ENCODE measurements at places on chromosomes 3 and 15.

- DNase-seq = no peak
Measured at GRCh38 chr15:31930967-31931366, 99.3 kb upstream of the CHRNA7 start.

- no peak for DNase-seq
Measured at GRCh38 chr15:80936288-80937078, 53.1 kb downstream of the MESD start.

DNA sequence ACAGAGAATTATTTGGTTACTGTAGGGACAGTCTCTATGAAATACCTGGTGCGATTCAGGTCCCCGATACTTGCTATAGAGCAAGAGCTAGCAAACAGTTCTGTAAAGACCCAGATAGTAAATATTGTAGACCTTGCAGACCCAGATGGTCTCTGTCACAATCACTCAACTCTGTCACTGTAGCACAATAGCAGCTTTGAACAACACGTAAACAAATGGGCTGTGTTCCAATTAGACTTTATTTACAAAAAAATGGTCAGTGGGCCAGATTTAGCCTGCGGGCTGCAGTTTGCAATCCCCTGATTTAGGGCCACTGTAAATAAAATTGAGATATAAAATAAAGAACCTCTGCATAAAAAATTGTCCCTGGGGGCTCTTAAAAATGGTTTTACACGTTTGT is 127.7 kb downstream of the SV2B start:
- DNase-seq = no peak

GRCh38 chr3:67292356-67293121 is 294.4 kb downstream of the KBTBD8 start:
- DNase-seq = no peak

DNA sequence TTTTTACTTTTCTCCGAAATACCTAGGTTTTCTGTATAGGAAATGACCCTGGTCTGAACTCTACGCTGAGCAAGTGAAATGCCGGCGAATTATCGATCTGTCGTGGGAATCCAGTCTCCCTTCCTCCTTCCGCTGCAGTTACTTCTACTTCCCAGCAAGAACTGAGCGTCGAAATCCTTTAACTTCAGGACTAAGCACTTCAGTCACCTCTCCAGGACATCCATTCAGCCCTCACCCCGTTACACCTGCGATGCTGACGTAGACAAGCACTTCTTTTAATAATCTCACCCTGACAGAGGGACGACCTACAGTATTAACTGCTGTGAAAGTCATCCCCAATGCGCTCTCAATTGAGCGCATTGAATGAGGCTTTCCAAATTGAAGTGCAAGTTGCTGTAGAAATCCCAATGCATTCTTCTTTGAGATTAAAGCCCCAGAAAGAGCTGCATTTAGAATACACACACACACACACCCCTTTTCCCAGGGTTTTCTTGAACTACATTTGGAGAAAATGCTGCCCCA is 1.3 kb downstream of the TOP2B start:
- DNase-seq = peak; percentile 38

GRCh38 chr15:57224664-57225063 is 151.6 kb upstream of the CGNL1 start:
- DNase-seq = no peak

- DNase-seq = no peak
Measured at GRCh38 chr3:139654637-139655365, 23.0 kb downstream of the NMNAT3 start.

- no peak for DNase-seq
Measured at GRCh38 chr15:52408823-52409222, 113.2 kb upstream of the MYO5C start.

DNA sequence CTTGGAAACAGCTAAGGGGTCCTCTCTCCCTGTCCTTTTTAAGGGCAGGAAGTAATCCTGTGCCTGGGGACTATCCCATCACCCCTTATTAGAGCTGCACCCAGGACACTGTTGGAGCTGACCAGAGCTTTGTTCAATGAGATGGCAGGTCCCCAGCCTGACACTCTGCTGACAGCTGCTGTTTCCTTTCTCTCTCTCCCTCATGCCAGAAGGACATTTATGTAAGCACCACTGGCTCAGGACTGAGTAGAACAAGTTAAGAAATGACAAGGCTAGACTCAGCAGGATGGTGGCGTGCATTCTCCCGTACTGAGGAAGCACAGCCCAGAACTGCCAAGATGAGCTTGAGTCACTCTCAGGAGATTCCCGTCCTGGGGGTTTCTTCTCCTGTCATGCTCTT is 17.3 kb downstream of the GJD2 start:
- DNase-seq = no peak

GRCh38 chr3:16243706-16244490 is 20.8 kb downstream of the DPH3 start:
- peak; percentile 22 for DNase-seq

- peak; percentile 35 for DNase-seq
Measured at GRCh38 chr3:69761896-69762767, 22.9 kb downstream of the MITF start.

GRCh38 chr3:12148183-12148940 is 10.3 kb downstream of the TIMP4 start:
- no peak for DNase-seq

GRCh38 chr3:56294286-56294685 is 174.0 kb downstream of the ERC2 start:
- no peak for DNase-seq

DNA sequence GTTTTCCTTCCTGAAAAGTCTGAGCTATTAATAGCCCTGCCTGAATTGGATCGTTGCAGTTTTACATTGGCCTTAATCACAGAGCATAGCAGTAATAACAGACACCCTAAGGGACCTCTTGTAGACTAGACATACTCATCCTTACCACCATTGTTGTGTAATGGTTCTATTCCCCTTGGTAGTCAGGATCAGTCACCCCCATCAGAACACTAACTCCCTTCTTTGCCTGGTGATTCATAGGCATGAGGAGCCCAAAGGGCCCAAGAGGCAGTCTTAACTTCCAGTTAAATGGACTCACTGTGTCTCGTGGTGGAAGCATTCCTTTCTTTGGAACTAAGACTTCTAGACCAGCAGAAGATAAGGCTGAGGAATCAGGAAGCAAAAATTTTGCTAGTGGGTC is 20.2 kb downstream of the CGGBP1 start:
- DNase-seq = no peak

DNA sequence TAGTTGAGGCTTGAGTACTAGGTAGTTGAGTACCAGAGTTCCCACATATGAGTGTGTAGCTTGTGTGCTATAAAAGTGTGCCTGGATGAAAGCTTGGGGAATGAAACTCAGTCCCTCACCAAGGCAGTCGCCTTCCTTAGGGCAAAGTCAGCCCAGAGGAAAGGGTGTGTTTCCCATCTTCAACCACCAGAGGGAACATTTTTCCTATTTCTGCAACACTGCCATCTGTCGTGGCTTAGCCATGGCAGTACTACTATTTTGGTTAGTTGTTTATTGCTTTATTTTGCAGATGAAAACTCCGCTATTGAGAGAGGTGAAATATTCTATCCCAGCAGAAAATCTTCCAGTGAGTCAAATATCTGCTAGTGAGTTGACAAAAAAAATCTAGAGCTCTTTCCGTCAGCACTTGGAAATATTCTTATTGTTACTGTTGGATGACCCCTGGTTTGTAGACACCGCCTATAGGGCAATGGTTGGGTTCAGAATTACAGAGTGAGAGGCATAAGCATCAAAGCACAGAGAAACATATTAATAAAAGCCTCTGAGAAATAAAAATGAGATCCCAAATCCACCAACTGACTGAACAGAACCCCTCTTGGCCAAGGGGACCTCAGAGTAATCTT is 239.9 kb downstream of the CPNE4 start:
- DNase-seq = peak; percentile 50

GRCh38 chr3:124322309-124322880 is 330.5 kb upstream of the ROPN1 start:
- DNase-seq = no peak

DNA sequence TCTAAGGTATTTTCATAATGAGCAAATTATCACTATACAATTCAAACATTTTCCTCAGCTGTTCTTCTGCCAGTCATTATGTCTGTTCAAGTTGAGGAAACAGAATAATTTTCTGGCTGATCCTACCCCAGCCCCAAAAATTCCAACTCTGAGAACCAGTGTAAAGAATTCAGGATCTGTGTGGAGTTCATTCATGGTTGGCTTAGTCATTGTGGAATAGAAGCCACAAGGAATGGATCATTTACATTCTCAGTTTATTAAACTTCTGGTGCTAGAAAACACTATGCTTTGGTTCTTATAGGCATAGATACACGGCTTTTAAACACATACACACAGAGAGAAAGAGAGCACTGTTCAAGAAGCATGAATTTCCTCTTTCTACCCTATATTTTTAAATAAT is 134.6 kb downstream of the CMSS1 start:
- DNase-seq = no peak

Data from activated CD4-positive, alpha-beta T cell treated with anti-CD3 and anti-CD28 coated beads, Interleukin-10, Interleukin-2, amounts not matched to agents 100 ng/mL and 50 ng/mL, durations not matched to agents 16 hours and 8 hours (primary cell).